ENCODE measurements at places on chromosomes 16 and 17. TPM values are rescaled to one million over a fixed set of nuclear protein-coding genes. Genes with fewer than 3 reads are reported as not detected.

DNA sequence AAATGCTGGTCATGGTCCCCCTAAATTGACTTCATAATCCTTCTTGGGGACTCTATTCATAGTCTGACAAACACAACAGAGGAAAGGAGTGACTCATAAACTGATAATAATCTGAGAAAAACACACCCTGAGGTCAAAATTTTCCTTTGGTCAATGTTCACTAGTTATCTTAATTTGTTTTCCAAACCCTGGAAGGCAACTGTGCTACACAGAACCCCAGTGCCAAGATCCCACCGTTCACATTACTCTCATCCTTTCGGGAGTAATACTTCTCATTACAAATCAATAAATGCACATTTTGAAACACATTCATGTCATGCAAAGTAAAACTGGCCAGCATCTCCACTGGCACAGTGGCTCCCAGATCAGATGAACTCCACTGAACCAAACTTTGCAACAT lies 23.2 kb downstream of the COIL start:
- DNase-seq = no peak

- no peak for DNase-seq
Measured at GRCh38 chr17:45575126-45575885, 84.8 kb upstream of the PLEKHM1 start.

DNA sequence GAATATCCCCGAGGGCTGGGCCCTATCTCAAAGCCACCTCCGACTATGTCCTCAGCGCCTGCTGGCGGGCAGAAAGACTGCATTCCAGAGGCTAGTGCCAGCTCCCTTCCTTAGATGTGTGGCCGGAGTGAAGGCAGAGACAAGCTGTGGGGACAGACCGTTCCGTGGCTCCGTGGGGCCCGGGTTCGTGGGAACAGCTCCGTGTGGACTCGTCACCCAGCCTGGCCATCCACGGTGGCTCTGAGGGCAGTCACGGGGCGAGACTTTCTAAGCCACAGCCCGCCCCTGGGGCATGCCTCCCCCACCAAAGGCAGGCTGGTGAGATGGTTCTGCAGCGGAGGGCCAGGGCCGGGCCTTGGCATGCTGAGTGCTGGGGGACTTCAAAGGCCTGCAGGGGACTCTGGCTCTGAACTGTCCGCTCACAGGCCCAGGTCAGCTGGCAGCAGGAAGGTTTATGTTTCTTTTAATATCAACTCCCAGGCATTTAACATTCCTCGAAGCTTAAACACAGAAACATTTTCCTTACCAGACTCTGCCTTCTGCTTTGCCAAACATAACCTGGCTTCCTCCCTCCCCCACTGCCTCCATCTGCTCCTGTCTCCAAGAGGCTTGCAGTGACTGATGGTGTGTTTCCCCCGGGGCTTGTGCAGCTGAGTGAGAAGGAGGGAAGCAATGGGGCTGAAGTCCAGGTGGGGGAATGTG lies 50.4 kb downstream of the TIMM22 start:
- no peak for DNase-seq

GRCh38 chr16:35753559-35754390 lies 2294.4 kb downstream of the TP53TG3F start:
- no peak for DNase-seq

DNA sequence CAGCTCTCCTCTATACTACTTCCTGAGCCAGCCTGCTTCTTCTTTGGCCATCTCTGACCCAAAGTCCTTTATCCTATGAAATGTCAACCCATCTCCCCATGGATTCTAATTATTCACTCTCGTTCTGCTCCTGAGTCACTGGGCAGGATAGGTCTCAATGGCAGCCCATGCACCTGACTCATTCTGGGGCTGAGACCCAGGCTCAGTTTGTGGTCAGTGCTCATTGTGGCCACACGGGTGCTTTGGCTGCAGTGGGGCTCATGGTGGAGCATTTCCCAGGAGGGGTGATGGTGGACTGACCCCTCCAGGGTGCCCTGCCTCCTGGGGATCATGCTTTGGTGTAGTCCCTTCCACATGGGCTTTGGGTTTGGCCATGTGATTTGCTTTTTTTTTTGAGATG lies 154.8 kb upstream of the WSCD1 start:
- no peak for DNase-seq

- DNase-seq = no peak
Measured at GRCh38 chr16:23709536-23709935, 3.5 kb downstream of the ERN2 start.

DNA sequence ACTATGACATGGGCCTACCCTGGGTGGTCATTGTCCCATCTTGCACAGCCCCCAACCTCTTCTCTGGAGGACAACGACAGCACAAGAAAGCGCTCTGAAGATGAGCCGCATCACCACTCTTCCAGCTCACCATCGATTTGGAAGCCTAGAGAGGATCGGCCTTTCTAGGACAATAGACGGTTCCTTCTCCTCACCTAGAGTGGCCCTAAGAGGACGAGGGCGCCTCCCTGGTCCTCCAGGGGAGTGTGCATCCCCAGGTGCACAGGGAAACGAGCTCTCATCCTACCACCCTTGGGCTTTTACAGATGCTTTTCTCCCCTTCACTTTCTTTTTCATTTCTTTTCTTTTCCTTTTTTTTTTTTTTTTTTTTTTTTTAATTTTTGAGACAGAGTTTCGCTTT lies 20.3 kb upstream of the SLC52A1 start:
- DNase-seq = no peak

DNA sequence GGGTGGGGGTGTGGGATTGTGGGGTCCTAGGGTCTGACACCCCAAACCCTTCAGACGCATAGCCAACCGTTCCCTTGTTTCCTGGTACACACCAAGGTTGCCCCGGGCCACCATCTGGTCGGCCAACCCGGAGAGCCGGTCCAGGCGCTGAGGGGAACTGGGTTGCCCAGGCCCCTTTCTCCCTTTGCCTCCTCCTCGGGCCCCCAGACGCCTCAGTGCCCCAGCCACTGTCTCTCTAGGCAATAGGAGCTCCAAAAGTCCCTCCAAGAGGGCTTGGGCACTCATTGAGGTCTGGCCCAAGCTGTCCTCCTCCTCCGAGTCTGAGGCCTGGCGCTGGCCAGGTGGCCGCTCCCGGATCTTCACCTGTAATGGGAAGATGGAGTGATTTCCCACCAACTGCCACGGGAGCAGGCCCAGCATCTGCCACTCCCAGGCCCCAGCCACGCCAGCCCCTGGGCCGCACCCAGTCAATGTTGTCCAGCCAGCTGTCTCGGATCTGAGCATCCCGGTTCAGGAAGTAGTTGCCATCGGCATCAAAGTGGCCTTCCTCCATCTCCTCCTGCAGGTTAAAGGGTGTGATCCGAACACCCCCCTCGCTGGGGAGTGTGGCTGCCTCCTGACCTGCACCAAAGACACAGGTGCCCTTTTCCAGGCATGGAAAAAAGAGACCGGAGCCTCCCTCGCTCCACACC lies 1.5 kb downstream of the CD2BP2 start:
- DNase-seq = no peak

- no peak for DNase-seq
Measured at GRCh38 chr16:52515068-52515671, 31.8 kb downstream of the TOX3 start.

- no peak for DNase-seq
Measured at GRCh38 chr17:41101586-41102259, at the start of gene KRTAP4-16. Gene KRTAP4-16 (minus strand): TSS chr17:41102209. CDS start chr17:41102209, 0 bp downstream.

GRCh38 chr17:74592087-74592990 lies at the start of gene CD300LD:
Gene CD300LD (minus strand): TSS chr17:74592283. CDS start chr17:74592202, 81 bp downstream.
- peak; percentile 48 for DNase-seq

GRCh38 chr17:50059256-50059655 lies 3.3 kb downstream of the ITGA3 start:
- DNase-seq = no peak

DNA sequence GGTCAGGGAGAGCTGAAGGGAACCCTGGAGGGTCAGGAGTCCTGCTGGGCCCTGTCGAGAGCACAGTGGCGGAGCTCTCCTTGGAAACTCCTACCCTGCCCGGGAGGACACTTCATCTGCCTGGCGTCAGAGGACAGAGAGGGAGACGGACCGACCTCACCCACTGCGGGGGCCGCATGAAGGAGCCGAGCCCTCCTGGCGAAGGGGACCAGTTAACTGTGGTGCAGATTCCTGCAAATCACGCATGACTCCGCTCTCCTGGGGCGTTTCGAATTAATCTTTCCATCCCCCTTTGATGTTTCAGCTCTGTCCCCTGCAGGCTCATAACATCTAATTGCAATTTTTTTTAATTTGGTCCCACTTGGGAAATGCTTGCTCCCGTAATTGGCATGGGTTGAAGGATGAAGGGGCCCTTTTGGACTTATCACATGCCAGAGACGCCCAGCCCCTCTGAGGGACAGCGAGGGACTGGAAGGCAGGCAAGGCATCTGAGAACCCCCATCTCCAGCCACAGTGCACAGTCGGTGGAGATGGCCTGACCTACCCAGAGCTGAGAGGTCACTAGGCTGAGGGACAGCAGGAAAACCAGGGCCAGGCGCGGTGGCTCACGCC lies 26.5 kb downstream of the RPH3AL start:
- DNase-seq = no peak

GRCh38 chr16:15704545-15704987 lies 54.5 kb downstream of the NDE1 start:
- peak; percentile 88 for DNase-seq

- DNase-seq = no peak
Measured at GRCh38 chr17:8445536-8445935, 9.9 kb downstream of the NDEL1 start.

The CCL17 gene
- not detected for total RNA-seq

The CACNG5 gene
- total RNA-seq = not detected

The WFIKKN1 gene
- 0.10 TPM for total RNA-seq

The NLGN2 gene
- total RNA-seq = 8.9 TPM

The ITPRIPL2 gene
- 0.17 TPM for total RNA-seq

The ACSM3 gene
- total RNA-seq = 29.6 TPM

The RRAD gene
- not detected for total RNA-seq

The OSGIN1 gene
- 0.47 TPM for total RNA-seq

The ADGRG3 gene
- total RNA-seq = 0.14 TPM

The SCGB1C2 gene
- total RNA-seq = not detected

The KRTAP2-2 gene
- total RNA-seq = not detected

The LRRC37A3 gene
- total RNA-seq = 8.7 TPM
